ENCODE measurements at places on chromosomes 16 and 17. TPM values are rescaled to one million over a fixed set of nuclear protein-coding genes. Genes with fewer than 3 reads are reported as not detected.

GRCh38 chr17:75138519-75138918 lies 7.0 kb upstream of the NT5C start:
- DNase-seq = no peak

CHST5 gene
- 0.40 TPM for polyA plus RNA-seq

SPSB3 gene
- polyA plus RNA-seq = 58.0 TPM

GRCh38 chr17:63701456-63701820 lies 1.5 kb upstream of the LIMD2 start:
- DNase-seq = no peak

TXNDC17 gene
- 83.1 TPM for polyA plus RNA-seq

DNA sequence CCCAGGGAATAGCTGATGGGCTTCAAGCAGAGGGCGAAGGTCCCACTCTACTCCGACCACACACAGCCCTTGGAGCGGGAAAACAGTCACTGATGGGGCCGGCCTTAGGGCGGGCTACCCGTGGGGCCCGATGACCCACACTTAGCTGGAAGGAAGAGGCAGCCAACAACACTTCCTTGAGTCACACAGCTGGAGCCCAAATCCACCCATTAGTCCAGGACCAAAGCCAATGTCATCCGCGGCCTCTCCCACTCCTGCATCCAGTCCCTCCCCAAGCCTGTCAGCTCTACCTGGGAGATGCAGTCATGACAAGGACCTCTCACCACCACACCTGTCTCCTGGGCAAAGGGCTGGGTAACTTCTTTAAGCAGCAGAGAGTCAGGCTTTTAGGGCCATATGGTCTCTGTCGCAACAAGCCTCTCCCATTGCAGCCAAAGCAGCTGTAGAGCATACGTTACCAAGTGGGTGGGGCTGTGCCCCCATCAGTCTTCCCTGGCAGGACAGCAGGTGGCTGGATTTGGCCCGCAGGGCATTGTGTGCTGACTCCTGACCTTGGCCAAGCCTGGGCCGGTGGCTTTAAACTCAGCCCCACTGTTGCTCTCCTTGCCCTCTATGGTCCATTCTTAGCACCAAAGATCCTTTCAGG lies 110.7 kb downstream of the SOCS1 start:
- DNase-seq = no peak

DNA sequence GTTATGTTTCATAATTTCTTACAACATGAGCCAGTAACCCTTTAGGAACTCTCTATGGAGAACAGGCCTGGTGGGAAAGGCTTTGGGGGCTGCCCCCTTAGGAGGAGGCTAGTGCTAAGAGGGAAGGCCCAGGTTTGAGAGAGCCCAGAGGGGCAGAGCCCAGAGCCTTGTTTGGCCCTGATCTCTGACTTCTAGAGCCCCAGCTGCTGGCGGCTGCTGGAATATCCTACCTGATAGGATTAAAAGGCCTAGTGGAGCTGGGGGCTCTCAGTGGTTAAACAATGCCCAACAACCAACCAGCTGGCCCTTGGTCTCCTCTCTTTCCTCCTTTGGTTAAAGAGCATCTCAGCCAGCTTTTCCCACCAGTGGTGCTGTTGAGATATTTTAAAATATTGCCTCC lies 54.1 kb downstream of the IGF2BP1 start:
- no peak for DNase-seq

PIK3R6 gene
- polyA plus RNA-seq = 1.2 TPM

GRCh38 chr16:56247808-56248207 lies 56.5 kb downstream of the GNAO1 start:
- no peak for DNase-seq

TPSAB1 gene
- 0.36 TPM for polyA plus RNA-seq

GRCh38 chr17:64443086-64443760 lies 5.7 kb upstream of the MILR1 start:
- no peak for DNase-seq

TOM1L1 gene
- polyA plus RNA-seq = 99.9 TPM

- no peak for DNase-seq
Observed at GRCh38 chr17:80799538-80800480, 191.8 kb upstream of the CHMP6 start.

GRCh38 chr16:74169687-74170376 lies 126.8 kb upstream of the PSMD7 start:
- DNase-seq = peak; percentile 23

DNA sequence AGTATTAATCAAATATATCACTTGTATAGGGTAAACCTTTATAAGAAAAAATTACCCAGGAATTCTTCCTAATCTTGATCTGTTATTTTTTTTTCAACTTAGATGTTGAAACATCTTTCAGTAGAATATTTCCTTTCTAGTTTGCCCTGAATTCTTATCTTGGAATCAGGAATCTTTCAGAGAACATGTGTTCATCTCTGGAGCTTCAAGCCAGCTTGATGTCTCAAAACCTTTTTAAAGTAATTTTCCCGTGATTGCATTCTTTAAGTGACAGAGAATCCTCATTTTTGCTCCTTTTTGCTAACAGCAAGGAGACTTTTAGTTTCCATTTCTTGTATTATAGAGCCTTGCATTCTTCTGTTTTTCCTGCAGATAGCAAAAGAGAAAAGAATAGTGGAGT lies 90.8 kb downstream of the ELAC2 start:
- DNase-seq = no peak

DNA sequence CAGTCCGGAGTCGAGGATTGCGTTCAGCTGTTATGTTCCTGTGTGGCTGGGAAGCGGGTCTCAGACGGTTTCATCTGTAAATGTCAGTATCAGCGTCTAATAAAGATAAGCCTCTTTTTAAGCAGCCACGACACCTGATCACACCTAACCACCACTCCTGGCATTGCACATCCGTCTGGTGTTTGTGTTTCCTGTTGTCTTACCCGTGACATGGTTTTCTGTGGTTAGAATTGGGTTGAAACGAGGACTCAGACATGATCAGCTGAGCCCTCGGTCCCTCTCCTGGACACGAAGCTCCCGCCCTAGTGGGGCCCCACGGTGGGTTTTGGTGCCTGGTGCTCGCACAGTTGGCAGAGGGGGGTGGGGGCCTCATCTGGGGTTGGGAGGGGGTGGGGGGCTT lies 18.3 kb downstream of the CPNE7 start:
- DNase-seq = no peak

ABCA8 gene
- polyA plus RNA-seq = 1.2 TPM

GRCh38 chr16:31138621-31139578 lies 3.4 kb upstream of the PRSS8 start:
- no peak for DNase-seq

SERPINF2 gene
- polyA plus RNA-seq = 81.8 TPM

- DNase-seq = no peak
Observed at GRCh38 chr16:72002619-72003018, 2.4 kb upstream of the PKD1L3 start.

WNT9B gene
- polyA plus RNA-seq = 10.4 TPM

DNA sequence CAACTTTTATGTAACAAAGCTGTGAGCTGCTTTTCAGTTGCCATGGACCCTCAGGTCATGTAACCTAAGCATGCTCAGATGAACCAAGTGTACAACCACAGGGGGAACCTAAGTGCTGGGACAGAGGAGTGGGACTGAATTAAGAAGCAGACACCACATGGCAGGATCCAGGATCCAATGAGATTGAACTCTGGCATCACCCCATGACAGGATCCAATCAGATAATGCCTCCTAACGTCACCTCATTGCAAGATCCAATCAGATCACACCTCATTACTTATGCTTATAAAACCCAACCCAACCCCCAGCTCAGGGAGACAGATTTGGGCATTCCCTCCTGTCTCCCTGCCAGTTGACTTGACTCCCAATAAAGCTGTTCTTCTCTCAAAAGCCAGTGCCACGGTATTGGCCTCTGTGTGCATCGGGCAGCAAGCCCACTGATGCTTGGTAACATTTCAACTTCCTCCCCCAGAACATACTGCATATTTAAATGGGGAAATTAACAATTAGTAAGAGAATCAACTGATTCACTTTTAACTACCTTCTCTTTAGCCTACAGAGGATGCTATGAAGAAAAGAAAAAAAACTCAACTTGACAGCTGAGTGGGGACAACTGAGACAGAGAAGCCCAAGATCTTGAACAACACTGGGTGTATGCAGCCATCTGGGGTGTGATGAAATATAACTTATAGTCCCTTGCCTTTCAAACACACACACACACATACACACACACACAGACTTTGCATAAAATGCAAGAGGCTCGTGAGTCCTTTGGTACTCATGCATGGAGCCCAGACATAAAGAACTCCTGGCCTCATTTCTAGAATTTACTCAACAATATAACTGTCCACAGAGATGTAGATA lies 148.4 kb downstream of the SLC39A11 start:
- DNase-seq = no peak

DNA sequence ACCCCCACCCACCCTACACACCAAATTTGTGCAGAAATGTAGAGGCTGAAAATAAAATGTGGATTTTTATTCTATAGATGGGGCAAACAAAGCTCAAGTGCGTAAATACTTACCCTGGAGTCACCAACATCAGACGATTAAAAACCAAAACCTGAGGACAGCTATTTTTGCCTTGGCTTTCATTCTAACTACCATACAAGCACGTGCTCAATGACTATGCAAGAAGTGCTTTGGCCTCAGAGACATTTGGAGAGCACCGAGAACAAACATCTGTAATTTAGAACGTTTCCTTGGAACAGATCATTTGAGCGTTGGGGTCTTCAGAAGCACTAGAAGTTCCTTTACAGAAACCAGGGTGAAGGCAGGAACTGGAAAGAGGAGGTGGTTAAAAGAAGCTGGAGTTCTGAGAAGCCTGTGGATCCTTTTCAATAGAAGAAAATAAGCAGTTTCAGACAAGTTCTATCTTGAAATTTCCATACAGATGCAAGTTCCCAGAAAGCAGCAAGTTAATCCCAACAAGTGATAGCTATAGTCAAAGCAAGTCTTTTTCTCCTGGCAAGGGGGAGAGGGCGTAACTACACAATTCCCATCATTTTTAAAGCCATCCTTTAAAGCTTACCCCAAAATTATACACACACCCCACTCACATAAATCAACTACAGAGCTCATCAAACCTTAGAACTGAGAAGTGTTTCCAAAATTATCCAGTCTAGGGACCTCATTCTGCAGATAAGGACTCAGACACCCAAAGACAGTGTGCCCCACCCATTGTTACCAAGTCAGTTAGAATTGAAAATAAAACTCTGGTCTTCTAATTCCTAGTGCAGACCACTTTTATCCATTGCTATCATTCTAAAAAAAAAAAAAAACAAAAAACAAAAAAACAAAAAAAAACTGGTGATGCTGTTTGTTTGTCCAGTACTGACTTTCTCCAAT lies 29.6 kb upstream of the CDRT4 start:
- DNase-seq = no peak

DNA sequence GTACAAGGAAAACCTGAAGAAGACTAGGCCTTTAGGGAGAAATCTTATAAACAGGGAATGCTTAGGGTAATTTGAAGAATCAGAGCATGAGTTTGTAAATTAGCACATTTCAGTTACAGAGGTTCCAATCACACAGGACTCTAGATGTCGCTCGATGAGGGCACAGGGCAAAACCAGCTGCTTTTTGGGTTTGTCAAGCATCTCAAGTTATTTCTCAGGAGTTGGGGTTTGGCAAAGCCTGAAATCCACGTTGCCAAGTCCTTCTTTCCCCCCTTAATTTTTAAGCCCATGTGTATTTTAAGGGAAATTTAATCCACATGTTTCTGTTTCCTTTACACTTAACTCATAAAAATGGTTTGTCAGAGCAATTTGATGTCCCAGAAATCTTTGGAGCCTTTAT lies 146.9 kb downstream of the ANKFN1 start:
- DNase-seq = no peak

GRCh38 chr17:4968486-4969046 lies 949 bp upstream of the SPAG7 start:
- DNase-seq = no peak

GRCh38 chr16:83945587-83945986 lies 7.5 kb upstream of the OSGIN1 start:
- DNase-seq = no peak

DNA sequence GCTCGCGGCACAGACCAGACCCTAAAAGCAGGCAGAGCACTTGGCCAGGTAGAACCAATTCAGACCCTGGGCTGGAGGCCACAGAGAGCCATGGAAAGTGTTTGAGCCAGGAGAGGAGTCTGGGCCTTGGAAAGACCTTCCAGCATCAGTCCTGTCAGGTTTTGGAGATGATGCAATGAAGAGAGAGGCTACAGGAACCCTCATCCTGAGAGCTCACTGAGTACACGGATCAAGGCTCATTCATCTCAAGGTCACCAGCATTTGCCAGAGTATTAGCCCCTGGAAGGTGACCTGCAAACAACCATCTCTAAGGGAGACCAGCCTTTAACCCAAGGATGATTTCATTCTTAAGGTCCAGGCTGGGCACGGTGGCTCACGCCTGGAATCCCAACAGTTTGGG lies 27.8 kb downstream of the TLE7 start:
- DNase-seq = no peak

GDPD1 gene
- polyA plus RNA-seq = 10.5 TPM

DNA sequence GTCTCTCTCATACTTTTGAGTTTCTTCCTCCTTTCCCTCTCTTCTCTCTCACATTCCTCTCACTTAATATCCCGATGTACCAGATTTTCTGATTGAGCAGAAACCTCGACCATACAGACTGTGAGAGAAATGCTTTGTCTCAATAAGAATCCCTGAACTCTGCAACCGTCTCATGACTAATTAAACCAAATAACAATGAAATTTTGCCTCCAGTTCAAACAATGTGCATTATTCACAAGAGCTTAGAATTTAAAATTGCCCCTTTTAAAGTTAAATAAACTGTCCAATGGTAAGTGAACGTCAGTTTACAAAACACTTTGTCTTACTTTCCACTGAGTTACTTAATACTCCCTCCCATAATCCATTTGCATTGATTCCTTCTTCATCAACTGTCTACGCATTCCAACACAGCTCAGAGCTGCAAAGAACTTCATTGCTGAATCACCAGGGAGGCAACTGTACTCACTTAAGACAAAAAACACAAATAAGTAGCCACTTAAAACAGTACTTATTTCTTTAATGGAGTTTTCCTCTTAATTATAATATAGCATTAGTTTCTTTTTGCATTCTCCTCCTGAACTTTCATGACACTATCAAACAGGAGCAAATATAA lies 4.9 kb downstream of the CDH11 start:
- no peak for DNase-seq

GRCh38 chr17:78783711-78784324 lies 1.7 kb upstream of the CYTH1 start:
- DNase-seq = no peak

GRCh38 chr17:27817731-27818130 lies 17.4 kb upstream of the NOS2 start:
- no peak for DNase-seq

ST6GALNAC1 gene
- polyA plus RNA-seq = 0.30 TPM
